ENCODE measurements at places on chromosomes 4 and X. TPM values are rescaled to one million over a fixed set of nuclear protein-coding genes. Genes with fewer than 3 reads are reported as not detected.

SORCS2 gene
- not detected for total RNA-seq

DNA sequence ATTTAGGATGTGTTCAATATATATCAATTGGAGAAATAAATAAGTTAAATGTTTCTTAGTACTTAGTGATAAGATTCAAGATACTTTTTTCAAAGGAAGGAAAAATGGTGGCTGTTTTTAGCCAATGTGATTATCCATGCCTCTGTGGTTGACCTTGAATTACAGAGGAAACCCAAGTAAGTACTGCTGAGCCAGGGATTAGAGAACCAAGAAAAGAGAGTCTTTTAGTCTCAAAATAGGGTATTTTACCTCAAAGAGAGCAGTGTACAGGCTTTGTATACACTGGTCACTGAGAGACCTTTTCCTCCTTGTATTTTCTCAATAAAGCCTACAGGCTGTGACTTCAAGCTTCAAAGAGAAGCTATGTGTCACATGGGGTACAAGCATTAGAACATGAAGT lies 1075.3 kb downstream of the ADGRL3 start:
- no peak for DNase-seq

DNA sequence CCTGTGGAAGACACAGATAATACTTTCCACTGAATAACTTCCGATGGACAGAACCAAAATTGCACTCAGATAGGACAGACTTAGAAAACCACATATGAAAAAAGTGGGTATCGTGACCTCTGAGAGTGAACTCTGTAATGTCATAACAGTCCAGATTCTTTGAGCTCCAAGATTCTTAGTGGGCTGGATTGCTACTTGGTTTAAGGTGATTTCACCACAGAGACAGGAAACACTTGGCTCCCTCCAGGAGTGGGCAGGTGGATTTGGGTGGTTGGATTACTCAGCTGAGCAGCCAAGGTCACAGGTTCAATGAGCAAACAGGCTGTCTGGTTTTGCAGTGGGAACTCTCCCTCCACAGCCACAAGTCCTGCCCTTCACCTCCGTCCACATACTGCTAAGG lies 126.0 kb downstream of the AFAP1 start:
- no peak for DNase-seq

- no peak for DNase-seq
Measured at GRCh38 chrX:153750127-153750774, 13.8 kb upstream of the PLXNB3 start.

DNA sequence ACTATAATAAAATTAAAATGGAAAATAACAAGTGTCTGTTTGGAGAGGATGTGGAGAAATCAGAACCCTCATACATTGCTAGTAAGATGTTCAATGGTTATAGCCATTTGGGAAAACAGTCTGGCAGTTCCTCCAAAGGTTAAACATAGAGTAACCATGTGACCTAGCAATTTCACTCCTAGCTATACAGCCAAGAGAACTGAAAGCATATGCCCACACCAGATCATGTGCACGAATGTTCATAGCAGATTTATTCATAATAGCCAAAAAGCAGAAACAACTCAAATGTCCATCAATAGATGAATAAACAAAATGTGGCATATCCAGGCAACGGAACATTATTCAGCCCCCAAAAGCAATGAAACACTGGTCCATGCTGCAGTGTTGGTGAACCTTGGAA lies 9.4 kb upstream of the CCNQ start:
- no peak for DNase-seq

DNA sequence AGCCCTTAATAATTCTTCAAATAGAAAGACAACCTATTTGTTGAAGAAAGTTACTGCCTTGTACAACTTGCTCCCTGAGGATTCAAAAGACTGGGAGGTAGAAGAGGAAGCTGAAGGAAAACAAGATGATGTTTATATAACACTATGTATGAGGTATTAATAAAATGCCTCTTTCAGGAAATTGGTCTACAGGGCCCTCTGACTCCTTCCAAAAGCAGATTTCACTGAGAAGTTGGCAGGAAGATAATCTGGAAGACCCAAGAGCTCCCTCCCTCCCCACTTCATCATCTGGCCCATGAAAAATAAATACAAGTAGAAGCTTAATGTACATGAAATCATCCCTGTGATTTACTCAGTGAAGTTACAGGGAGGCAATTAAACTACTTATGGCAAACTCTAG lies 107.5 kb upstream of the MAGEC2 start:
- DNase-seq: no peak

GRCh38 chrX:100695991-100696390 lies 35.9 kb downstream of the SYTL4 start:
- DNase-seq: no peak

- DNase-seq: no peak
Measured at GRCh38 chr4:137394018-137394417, 138.3 kb downstream of the PCDH18 start.

GPM6B gene
- 0.75 TPM for total RNA-seq

NDNF gene
- 0.35 TPM for total RNA-seq

DNA sequence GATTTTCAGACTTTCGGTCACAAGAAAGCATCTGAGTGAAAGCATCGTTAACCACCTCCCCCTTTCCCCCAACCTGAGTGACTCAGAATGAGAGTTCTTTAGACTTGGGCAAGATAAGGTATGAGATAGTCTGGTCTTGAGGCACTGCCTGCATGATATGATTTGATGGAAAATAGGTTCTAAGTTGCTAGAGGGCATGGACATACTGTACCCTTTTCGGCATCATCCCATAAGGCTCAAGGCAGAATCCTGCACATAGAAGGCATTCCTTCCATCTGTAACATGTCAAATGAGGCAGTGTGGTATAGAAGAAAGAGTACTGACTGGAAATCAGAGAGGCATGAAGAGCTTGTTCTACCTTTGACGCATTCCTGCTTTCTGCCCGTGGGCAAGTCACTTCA lies 16.8 kb upstream of the AMOT start:
- no peak for DNase-seq

- DNase-seq: no peak
Measured at GRCh38 chrX:13692771-13693231, 3.9 kb downstream of the RAB9A start.

MAGED4 gene
- total RNA-seq: 2.7 TPM

Measured in NCI-H460 (cell line).